ENCODE measurements at places on chromosomes 16 and 17. TPM values are rescaled to one million over a fixed set of nuclear protein-coding genes. Genes with fewer than 3 reads are reported as not detected.

- peak; percentile 82 for DNase-seq
These were observed 20.2 kb downstream of the TSPOAP1 start for GRCh38 chr17:58308173-58308984.

Gene TBC1D26
- total RNA-seq = not detected

- no peak for DNase-seq
These were observed 30.1 kb downstream of the SOCS1 start for GRCh38 chr16:11225677-11226549.

Gene CDH5
- 43.1 TPM for total RNA-seq

GRCh38 chr17:72481572-72481971 is 360.8 kb downstream of the SOX9 start:
- no peak for DNase-seq

Data from posterior vena cava (tissue), 2 donors.